Mesendoderm (in vitro differentiated cells): ENCODE measurements at places on chromosomes 12 and 14.

DNA sequence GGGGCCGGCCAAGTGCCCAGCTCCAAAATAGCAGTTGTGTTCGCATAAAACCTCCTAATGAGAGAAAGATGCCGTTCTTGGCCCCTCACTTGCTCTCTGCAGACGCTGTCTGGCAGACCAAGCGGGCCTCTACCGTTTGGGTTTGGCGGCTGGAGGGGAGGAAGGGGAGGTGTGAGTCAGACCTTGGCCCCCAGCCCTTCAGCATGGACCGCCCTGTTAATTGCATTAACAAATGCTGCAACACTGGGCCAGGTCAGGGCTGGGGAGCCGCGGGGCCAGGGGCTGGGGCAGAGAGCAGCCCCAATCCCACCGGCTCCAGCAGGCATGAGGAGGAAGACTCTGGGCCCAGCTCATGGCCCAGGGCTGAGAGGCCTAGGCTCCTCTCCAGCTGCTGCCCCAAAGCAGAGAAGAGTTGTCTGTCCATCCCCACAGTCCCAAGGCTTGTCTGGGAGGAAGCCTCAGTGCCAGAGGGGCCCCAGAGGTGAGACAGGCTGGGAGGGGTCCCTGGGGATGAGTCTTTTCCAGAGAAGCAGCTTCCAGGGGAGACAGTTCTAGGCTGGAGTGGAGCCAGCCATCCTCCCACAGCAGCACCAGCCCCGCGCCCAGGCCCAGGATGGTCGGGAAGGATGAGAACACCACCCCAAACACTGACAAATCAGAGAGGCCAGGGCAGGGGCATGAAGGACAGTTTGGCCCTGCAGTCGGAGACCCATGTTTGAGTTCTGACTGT is 16.9 kb downstream of the LTBP2 start:
- no peak for DNase-seq

DNA sequence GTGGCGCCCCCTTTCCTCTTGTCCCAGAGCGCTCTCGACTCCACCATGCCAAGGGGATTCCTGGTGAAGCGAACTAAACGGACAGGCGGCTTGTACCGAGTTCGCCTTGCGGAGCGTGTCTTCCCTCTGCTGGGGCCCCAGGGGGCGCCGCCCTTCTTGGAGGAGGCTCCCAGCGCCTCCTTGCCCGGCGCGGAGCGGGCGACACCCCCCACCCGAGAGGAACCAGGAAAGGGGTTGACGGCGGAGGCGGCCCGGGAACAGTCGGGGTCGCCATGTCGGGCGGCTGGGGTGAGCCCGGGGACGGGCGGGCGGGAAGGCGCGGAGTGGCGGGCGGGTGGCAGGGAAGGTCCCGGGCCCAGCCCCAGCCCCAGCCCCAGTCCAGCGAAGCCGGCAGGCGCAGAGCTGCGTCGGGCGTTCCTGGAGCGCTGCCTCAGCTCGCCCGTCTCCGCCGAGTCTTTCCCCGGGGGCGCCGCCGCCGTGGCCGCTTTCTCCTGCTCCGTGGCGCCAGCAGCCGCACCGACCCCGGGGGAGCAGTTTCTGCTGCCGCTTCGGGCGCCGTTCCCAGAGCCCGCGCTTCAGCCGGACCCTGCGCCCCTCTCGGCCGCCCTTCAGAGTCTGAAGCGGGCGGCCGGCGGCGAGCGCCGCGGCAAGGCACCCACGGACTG is 376 bp downstream of the INSM2 start:
- peak; percentile 2 for DNase-seq

- DNase-seq: no peak
These were observed 159.5 kb downstream of the KIF26A start for GRCh38 chr14:104297721-104298401.

- peak; percentile 55 for DNase-seq
These were observed 29.0 kb downstream of the PEBP1 start for GRCh38 chr12:118164798-118165486.

- DNase-seq: no peak
These were observed 162.0 kb upstream of the LMNTD1 start for GRCh38 chr12:25715102-25715501.

GRCh38 chr12:105461271-105461943 is 130.9 kb downstream of the C12orf75 start:
- no peak for DNase-seq

GRCh38 chr12:90514325-90514724 is 440.7 kb downstream of the CCER1 start:
- no peak for DNase-seq

DNA sequence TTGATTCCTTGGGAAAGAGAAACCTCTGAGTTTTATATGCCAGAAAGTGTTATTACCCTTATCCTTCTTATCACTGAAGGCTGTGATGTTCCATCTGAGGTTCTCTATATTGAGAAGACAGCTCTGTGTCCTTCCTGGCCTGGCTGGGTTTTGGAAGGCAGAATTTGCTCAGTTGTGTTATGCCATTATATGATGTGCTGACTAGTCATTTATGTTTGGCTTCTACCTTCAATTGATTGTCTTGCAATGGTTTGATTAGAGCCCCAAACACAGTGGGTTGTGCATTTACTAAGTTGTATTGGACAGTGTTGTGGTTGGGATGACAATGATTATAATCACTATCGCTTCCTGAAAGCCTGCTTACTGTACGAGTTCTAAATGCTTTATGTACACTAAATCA is 265.7 kb downstream of the SNAPC1 start:
- DNase-seq: no peak

- no peak for DNase-seq
These were observed 24.8 kb downstream of the GOLGA3 start for GRCh38 chr12:132803888-132804287.

- DNase-seq: no peak
These were observed 69.5 kb upstream of the DIO3 start for GRCh38 chr14:101491841-101492240.

DNA sequence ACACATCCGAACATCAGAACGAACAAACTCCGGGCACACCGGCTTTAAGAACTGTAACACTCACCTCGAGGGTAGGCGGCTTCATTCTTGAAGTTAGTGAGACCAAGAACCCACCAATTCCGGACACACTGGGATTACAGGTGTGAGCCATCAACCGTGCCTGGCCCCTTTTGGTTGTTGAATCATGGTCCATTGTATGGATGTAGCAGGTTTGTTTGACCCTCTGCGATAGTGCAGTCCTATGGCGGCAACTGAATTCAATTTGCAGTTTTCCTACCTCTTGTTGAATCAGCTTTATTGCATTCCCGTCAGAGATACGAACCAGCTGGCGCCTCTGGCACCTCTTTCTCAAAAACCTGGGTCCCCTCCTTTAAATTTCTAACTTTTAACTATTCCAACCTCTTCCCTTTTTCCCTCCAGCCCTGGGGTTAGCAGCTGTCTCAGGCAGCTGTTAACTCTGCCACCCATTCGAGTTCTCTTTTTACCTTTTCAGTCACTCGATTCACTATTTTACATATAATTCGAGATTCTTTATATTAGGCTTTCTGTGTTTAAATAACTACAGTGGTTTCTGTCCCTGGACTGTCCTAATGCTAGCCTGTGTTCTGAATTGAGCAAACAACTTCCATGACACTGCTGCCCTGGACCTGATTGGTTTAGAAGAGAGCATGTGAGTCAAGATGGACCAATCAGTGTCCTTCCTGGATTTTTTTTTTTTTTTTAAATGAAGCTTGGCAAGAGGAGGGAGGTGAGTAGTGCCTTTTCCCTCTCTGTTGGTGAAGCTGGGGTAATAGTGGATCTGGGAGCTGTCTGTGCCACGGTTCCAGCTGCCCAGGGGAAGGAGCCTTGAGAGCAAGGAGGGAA is 261.5 kb downstream of the PCNX1 start:
- DNase-seq: no peak

DNA sequence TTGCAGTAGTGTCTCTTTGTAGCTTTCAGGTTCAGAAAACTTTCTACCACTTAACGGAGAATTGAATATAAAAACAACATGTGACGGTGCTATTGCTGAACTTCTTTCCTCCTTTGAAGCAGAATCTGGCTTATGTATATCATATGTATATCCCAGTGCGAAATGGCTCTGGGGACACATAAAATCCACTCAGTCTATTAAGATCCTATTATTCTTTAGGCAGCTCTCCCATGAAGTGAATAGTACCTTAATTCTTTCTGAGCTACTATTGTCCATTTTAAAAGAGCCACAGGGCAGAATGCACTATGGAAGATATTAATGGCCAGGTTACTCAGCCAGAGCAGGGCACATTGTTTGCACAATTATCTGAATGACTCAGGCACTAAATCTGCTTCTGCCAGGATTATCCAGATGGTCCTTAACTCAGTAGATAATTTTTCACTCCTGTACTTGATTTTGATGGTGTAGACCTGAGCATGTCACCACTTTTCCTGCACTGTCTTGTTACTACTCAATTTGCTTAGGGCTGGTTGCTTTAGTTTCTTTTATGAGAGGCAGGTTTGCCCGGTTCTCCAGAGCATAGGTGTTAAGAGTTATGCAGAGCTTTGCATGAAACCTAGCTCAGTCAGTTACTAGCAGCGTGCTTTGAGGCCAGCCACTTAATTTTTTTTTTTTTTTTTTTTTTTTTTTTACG is 5.5 kb downstream of the CNTN1 start:
- DNase-seq: no peak

GRCh38 chr12:14260011-14260993 is 105.2 kb upstream of the ATF7IP start:
- peak; percentile 99 for DNase-seq

DNA sequence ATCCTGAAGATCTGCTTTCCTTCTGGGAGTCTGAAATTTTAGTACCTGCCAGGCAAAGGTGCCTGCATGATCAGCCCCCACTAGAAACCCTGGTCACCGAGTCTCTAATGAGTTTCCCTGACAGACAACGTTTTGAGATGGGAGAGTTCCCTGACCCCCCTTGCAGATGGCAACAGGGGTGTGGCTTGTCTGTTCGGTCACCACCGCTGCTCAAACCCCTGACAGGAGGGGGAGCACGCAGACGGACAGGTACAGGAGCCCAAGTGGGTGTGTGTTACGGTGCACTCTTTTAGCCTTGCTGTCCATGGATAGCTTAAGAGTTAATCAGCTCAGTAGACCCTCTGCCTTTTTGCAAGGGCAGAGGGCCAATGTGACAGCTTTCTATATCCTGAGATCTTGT is 19.3 kb upstream of the CDKN3 start:
- DNase-seq: no peak

DNA sequence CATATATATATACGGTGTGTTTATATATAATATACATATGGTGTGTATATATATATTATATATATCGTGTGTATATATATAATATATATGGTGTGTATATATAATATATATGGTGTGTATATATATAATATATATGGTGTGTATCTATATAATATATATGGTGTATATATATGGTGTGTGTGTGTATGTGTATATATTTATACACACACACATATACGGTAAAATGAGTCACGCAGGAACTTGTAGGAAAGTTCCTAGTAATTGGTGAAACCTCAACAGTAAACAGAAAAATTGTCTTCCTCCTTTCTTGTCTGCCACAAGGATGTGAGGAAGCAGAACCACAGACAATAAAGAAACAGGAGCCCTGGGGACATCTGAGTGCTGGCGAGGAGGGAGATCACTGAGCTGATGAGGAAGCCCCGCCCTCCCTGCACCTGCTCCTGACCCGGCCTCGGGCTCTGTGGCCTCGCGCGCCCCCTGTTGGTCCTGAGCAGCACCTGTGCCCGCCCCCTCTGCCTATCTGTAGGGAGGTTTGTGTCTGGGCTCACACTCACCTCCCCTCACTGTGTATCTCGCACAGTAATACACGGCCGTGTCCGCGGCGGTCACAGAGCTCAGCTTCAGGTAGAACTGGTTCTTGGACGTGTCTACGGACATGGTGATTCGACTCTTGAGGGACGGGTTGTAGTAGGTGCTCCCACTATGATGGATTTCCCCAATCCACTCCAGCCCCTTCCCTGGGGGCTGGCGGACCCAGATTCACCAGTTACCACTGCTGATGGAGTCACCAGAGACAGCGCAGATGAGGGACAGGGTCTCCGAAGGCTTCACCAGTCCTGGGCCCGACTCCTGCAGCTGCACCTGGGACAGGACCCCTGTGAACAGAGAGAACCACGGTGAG is 1079.4 kb downstream of the TMEM121 start:
- DNase-seq: no peak

DNA sequence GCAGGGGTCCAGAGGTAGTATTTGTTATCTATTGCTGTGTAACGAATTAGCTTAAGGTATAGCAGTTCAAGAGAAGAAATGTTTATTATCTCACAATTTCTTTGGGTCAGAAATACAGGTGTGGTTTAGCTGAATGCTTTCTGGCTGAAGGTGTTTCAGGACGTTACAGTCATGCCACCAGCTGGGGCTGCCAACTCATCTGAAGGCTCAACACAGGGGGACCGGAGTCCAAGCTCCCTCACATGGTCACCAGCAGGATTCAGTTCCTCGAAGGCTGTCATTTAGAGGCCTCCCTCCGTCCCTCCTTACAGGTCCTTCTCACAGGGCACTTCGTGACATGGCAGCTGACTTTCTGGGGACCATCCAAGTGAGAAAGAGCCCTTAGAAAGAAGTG is 37.5 kb upstream of the SINHCAF start:
- no peak for DNase-seq

DNA sequence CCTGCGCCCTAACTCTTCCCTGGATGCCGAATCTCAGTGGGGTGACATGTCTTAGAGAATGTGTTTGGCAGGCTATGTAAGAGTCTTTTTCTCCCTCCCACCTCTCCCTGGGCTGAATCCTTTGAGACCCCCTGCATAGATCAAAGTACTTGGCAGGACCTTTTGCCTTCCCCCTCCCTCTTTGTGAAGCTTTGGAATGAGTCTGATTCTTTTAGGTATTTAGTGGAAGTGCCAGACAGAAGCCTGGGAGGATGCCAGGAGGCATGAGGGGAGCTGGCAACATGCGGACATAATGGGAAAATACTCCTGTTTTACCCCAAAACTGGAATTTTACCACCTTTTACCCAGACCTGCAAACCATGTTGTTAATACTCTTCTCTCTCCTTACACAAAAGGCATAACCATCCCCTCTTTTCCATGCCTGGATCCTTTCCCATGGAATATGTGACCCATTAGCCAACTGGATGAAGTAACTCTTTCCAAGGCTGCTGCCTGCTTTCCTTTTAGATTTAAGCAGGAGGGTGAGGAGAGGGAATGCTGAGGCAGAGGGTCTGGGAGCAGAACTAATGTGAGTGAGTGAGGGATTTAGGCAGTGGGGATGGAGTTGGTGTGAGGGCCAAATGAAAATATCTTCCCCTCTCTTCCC is 41.7 kb downstream of the TTLL5 start:
- peak; percentile 92 for DNase-seq
